ENCODE measurements at places on chromosomes 2 and 18.

- peak; percentile 46 for DNase-seq
These were observed 808 bp downstream of the ATP5MC3 start for GRCh38 chr2:175180701-175181103.

GRCh38 chr2:41400088-41400665 lies 647.6 kb upstream of the PKDCC start:
- peak; percentile 21 for DNase-seq

GRCh38 chr18:69469444-69469919 lies 68.8 kb downstream of the DOK6 start:
- no peak for DNase-seq

DNA sequence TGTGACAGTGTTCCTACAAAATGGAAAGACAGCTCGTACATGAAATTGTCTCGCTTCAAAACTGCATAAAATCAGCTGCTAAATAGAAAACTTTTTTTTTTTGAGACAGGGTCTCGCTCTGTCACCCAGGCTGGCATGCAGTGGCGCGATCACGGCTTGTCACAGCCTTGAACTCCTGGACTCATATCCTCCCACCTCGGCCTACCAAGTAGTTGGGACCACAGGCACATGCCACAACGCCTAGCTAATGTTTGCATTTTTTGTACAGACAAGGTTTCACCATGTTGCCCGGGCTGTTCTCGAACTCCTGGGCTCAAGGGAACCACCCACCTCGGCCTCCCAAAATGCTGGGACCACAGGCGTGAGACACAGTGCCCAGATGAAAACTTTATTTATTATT lies 3.2 kb downstream of the TXNL4A start:
- DNase-seq: no peak

GRCh38 chr18:69567813-69568488 lies 167.3 kb downstream of the DOK6 start:
- no peak for DNase-seq

DNA sequence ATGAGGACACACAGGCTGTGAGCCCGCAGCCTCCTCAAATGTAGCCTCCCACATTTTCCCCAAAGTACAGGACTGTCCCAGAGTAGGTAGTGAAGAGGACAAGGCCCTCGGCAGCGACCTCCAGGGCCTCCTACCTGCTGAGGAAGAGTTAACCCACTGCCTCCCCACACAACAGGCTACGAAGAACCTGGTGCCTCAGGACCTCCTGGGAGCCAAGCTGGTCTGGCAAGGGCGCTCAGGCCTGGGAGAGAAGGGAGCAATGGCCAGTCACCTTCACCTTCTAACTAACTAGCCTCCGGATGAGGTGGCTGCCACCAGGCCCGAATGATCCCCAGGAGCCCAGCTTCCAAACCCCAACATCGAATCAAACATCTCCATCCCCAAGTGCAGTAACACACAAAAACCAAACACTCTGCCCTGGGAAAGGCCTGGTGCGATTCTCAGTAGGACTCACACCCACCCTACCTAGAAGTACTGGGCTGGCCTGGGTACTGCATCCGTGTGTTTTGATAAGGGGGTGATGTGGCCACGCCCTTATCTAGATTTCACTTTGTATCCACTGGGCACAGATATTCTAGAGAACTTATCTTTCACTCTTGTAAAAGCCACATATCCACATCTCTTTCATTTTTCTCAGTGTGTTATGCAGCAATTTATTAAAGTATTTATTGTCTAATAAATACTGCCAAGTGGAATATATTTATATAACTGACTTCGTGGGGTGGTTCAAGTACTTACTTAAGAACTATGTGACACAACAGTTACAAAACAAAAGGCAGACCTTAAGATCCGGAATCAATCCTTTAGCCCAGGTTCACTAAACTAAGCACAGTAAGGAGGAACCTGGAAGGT lies 9.7 kb downstream of the ERFE start:
- DNase-seq: no peak

- DNase-seq: no peak
These were observed 17.1 kb downstream of the FAM110C start for GRCh38 chr2:29253-29652.

DNA sequence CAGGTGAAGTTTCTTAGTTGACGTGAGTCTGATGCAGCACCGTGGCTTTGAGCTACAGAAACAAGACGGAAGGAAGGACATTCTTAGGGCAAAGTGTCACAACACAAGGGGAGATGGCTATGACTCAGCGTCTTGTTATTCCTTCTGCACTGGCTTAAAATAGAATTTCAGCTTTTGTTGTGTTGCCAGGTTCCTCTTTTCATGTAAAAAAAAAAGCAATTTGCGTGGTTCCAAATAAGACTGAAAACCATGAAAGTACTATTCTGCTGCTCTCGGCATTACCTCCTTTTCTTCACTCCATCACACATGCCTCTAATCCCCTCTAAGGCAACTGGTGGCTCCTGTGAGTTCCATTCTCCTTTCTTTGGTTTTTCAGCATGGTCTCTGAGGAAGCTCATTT lies 150.1 kb downstream of the ANTXR1 start:
- no peak for DNase-seq

- no peak for DNase-seq
These were observed 1.3 kb downstream of the PLB1 start for GRCh38 chr2:28497206-28497605.

DNA sequence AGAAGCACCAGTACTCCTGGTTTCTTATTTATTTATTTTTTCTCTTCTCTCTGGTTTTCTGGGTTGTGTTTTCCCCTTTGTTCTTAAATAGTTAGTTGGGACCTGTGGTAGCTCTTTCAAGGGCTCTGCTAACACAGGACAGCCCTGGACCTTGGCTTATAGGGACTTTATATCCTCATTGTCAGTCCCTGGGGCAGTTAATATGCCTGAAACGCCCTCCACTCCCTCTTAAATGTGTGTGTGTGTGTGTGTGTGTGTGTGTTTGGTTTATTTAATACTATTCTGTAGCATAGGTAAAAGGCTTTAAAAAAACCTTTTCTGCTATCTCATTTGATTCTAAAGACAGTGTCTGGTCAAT lies 54.6 kb downstream of the GATA6 start:
- no peak for DNase-seq

DNA sequence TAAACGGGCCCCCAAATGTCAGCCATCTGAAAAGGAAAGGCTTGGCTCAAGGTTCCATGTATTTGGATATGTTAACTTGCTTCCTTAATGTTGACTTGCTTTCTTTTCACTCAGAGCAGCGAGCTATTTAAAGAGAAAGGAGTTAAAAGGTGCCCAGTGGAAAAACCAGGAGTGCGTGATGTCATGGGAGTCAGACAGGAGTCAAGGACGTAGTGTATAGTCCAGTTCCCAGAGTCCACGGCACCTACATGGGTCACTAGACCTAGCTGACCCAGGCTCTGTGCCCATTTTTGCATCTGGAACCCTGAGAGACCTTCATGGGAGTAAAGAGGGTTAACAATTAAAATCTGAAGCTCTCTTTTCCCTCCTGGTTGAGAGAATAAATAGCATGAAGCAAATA lies 19.8 kb downstream of the SLC3A1 start:
- DNase-seq: no peak

- no peak for DNase-seq
These were observed 438.7 kb upstream of the SALL3 start for GRCh38 chr18:78540636-78541529.

DNA sequence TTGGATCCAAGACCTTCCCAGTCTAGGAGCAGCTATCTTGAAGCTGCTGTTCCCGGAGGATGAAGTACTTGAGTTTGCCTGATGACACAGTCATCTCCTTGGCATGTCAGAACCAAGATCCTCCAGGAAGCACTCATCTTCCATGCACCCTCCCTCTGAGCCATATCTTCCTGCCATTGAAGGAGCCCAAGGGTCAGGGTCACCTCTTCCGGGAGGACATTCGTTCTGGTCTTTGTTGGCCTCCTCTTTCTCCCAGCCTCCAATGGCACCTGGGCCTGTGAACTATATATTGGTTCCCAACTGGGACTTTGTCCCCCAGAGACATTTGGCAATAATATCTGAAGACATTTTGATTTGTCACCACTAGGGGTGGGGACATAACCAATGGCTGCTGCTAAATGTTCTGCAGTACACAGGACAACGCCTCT lies 4.2 kb upstream of the MYO7B start:
- DNase-seq: no peak

GRCh38 chr2:10005461-10006235 lies 37.7 kb upstream of the KLF11 start:
- no peak for DNase-seq

- no peak for DNase-seq
These were observed 92.1 kb upstream of the HS6ST1 start for GRCh38 chr2:128410758-128411215.

- DNase-seq: no peak
These were observed 184.2 kb upstream of the NXPH2 start for GRCh38 chr2:138964418-138964817.

DNA sequence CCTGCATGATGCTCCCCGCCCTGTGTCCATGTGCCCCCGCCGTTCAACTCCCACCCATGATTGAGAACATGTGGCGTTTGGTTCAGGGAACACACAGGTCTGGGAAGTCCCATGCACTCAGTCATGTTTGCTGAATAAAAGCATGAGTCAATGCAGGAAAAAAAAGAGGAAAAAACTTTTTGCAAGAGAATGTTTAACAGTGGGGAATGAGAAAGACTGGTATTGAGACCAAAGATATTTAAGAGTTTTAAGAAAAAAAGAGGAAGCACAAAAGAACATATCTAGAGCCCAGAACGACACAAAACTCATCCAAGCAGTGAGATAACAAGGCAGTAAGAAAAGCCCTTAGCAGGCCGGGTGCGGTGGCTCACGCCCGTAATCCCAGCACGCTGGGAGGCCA lies 279.2 kb upstream of the THSD7B start:
- DNase-seq: no peak

DNA sequence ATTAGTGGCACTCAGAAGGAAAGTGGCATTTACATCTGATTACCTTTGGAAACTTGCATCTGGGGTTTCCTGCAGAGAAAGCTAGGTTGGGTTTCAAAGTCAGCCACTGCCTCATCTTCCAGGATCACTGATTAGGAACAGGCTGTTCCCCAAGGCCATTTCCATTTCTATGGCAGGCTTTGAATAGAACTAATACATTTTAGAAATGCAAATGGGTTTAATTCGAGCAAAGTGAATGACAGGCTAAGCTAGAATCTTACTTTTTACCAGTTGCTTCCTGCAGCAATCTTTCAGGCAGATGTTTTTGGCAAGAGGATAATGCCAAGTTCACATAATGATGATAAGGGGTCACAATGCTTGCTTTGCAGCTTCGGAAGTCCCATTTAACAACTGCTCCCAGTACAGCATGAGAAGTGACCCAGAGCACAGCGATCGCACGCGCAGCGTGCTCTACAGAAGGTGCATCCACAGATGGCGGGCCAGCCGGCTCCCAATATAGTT lies 336.7 kb downstream of the LPIN1 start:
- no peak for DNase-seq

DNA sequence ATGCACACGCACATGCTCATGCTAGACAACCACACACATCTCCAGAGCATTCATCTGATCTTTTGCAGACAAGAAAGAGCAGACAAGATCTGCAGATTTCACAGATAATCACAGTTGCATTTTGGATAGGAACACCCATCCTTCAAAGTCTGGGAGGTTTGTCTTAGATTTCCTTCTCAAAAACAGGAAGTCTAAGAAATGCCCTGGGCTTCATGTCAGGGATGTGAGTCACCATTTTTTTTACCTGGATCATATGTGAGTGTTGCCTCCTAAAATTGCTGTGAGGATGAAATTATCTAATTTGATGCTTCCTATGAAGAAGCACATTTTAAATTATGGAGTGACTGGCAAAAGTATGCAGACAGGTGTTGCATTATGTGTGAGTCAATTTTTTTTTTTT lies 46.1 kb downstream of the SRD5A2 start:
- DNase-seq: no peak

GRCh38 chr2:69118609-69119008 lies 105.6 kb downstream of the ANTXR1 start:
- DNase-seq: no peak

GRCh38 chr2:38666556-38666910 lies 619 bp downstream of the GALM start:
- no peak for DNase-seq

- no peak for DNase-seq
These were observed 73.0 kb upstream of the EPB41L5 start for GRCh38 chr2:119939915-119940314.

DNA sequence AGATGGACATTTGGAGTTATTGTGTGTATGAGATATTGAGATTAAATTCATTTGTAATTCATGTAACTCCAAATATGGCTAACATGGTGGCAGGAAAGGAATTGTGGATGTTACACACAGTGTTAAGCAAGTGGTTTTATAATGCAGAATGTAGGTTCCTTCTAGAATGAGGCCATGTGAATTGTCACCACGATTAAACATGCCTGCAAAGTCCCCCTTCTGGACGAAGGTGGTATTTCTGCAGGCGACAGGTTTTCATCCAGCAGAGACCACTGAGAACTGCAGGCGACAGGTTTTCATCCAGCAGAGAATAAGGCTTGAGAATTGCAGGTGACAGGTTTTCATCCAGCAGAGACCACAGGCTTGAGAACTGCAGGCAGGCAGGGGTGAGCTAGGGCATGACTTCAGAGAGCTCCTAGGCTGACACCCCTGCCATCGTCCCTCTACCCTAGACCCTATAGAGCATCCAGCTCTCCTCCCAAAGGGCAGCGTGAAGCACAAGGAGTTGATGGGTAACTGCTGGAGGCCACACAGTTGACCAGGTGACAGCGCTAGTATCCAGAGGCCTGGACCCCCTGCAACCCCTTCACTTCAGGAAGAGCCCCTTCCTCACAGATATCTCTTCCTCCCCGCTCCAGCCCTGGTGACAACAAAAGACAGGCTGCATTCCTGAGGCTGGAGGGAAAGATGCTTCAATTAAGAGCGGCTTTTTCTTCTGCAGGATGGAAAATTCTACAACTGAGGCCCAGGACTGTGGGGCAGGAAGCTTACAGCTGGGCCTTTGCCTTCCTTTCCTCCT lies 175.8 kb downstream of the LOXHD1 start:
- peak; percentile 83 for DNase-seq

DNA sequence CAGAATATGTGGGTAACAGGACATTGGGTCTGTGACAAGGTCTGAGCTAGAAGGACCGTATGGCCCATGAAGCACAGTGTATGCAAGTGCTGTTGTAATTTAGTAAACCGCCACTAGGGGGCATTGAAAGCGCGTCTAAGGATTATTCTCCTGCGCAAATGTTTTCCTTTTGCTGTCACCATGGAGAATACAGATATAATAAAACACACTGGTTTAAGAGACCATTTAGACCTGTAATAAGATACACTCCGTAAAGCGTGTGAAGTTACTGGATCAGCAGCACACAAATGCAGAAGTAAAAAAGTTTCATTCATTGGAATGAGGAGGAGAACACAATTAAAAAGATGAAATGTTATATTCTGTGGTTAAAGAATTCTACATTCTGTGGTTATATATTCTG lies 272.4 kb downstream of the AGAP1 start:
- peak; percentile 91 for DNase-seq

- DNase-seq: no peak
These were observed 39.7 kb upstream of the MAP4K4 start for GRCh38 chr2:101657787-101658186.

- no peak for DNase-seq
These were observed 85.0 kb downstream of the WDSUB1 start for GRCh38 chr2:159201360-159202063.

GRCh38 chr18:59502274-59503175 lies 143.5 kb upstream of the LMAN1 start:
- DNase-seq: no peak

GRCh38 chr2:176080540-176081375 lies 3.0 kb downstream of the EVX2 start:
- no peak for DNase-seq

All from cerebellar cortex (tissue), 1 donor.